ENCODE measurements at places on chromosomes 11 and 22.

DNA sequence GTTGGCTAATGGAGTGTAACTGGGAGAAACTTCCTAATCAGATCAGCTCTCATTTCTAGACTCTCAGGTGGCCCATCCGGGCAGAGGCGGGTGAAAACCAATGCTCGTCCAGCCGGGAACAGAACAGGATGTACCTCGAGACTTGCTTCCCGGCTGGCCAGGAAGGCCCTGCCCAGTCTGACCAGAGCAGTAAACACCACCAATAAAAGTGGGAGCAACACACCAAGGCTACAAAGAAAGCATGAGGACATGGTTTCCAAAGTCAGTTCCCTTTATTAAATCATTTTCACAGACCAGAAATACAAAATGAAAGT is 940 bp upstream of the TNKS1BP1 start:
- DNase-seq = no peak

DNA sequence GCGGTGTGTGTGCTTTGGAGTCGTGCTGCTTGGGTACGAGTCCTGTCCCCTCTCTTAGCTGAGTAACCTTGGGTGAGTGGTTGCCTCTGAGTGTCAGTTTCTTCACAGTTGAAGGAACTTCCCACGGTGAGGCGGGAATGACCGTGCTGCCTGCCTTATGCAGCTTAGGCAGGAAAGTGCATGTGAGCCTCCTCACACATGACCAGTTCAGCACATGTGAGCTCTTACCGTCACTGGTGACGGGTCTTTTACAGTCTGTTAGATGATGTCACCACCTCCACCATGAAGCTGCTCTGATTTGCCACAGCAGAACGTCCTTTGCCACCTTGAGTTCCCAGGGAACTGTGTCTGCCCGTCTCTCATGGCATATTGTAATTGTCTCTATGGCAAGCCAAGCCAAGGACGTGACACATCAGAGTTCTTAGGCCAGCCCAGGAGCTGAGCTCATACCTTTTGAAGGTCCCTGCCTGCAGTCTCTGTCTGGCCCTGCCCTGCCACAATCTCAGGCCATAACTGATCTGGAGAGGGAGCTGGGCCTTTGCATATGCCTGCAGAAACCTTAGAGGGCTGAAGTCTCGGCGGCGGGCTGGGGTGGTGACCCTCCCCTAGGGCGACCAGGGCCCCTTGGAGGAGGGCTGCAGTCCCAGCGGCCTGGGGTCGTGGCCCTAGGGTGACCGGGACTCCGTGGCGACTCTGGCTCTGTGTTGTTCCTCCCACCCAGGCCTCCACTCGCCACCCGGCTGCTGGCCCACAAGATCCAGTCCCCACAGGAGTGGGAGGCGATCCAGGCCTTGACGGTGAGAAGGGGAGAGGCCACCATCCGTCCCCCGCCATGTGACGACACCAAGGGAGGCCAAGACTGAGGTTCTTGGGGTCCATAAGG is 7.8 kb downstream of the GGA1 start:
- no peak for DNase-seq

DNA sequence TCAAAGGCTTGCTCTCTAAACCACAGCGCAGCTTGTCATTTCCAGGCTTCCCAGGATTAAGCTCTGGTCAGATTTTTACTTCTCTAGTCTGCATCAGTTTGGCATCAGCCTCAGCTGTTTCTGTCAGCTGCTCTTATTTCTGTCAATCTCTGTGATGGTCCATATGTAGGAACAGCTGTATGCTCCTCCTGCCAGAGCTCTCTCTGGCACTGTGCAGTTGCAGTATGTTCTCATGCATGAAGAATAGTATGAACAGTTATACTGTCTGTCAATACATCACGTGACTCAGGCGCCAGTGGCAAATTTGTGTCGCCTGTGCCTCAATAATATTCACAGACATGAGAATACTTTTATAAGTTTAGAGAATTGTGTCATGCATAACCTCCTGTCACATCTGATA is 6.7 kb downstream of the OR6M1 start:
- no peak for DNase-seq

DNA sequence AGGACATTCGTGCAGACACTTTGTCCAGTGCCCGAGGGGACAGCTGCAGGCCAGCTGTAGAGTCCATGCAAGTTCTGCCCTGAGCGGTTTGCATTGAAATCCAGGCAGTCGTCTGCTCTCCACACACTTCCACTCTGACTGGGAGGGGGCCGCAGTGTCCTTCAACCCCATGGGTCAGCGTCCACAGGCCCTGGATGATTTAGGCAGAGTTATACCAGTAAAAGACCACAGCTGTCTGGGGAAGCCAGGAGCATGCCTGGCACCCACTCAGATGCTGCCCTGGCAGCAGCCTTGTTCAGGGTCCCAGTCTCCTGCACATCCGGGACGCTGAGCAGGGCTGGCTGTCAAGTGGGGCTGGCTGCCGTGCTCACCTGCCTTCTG is 26.5 kb downstream of the KRTAP5-5 start:
- DNase-seq = no peak

- DNase-seq = no peak
Observed at GRCh38 chr11:64443001-64443400, 84.0 kb downstream of the RPS6KA4 start.

GRCh38 chr22:49850021-49850911 is 3.4 kb upstream of the ZBED4 start:
- DNase-seq = no peak

DNA sequence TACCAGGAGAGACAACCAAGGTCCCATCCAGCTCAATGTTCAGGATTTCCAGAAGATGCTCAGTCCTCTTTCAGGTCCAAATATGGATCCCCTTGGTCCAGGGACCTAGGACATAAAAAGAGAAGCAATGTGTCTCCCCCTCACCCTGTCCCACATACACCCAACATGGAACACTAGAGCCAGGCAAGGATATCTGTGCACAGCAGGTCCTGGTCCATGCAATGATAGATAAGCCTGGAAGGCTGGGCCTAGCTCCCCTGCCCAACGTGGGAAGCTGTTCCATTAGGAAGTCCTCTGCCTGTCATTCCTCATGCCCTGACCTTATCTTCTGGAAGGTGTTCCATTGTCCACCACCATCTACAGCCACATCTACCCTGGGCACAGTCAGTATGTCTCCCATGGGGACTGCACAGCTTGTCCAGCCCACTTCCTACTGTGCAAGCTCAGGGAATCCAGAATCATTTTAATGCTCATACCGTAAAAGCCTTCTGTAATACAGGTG is 1434.8 kb downstream of the TBC1D22A start:
- no peak for DNase-seq

DNA sequence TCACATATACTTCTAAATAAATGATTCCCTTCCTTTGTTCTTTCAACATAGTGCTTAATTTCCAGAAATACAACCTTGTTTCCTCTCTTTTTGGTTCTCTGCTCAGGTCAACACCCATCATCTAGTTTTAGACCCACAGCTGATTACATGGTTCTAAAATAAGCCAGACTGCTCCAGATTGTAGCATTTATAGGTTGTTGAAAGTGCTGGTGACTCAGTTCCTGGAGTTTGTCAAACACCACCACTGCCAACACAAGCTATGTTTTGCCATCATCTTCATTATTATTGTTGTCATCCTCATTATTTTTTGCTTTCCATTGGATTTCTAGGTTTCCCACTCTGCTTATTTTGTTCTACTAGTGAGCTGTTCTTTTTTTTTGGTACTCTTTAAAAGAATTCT is 22.3 kb upstream of the MMP20 start:
- no peak for DNase-seq

GRCh38 chr11:7892059-7892699 is 38.9 kb downstream of the OR10A6 start:
- no peak for DNase-seq

DNA sequence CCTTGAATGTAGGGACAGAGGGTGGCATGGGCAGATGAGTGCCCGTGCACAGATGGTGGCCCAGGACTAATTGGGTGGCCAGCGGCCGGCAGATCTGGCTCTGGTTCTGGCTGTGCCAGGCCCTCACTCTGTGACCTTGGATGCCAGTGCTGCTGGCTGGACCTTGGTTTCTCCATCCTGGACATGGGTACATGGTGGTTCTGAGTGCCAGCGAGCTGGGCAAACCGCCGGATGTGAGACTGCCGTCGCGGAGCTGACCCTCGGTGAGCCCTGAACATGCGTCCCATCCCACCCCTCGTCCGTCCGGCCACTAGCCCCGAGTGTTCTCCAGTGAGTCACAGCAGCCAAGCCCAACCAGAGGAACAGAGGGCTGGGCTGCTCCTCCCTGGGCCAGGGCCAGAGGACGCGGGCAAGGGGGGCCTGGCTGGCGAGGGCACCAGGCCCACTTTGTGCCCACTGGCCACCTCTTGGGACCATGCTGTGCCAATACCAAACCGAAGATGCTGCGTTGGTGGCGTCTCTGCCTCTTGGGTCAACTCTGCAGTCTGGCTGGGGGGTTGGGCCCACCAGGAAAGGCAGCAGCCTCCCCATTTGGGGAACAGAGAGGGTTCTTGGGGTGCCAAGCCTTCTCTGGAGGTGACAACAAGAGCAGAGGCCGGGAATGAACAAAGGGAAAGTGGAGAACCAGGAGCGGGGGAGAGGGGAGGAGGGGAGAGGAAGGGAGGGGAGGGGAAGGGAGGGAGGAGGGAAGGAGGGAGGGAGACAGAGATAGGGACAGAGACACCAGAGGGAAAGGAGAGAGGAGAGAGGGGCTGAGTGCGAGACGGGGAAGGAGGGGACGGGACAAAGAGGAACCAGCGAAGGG is 10.7 kb downstream of the LSP1 start:
- DNase-seq = peak; percentile 86

GRCh38 chr22:31550871-31551370 is 54.6 kb downstream of the SFI1 start:
- no peak for DNase-seq

- DNase-seq = no peak
Observed at GRCh38 chr11:35354644-35355043, 64.7 kb downstream of the SLC1A2 start.

- DNase-seq = no peak
Observed at GRCh38 chr11:82559609-82560008, 174.1 kb downstream of the FAM181B start.

GRCh38 chr22:45582236-45582954 is 79.7 kb downstream of the FBLN1 start:
- DNase-seq = no peak

DNA sequence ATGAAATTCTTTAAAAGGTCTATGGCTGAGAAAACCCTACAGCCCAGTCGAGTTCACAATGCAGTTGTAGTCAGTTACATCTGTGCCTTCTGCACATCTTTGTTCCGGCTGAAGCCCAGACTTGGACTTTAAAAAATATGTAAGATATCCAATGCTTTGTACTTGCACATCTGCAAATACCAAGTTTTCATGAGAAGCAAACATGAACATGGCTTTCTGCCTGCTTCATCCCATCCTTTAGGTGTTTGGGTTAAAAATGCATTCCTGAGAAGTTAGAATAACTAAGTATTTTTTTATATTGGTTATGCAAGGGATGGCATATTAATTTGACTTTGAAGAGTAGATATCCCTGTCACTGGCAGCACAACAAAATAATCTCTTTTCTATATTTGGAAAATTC is 528.4 kb downstream of the METTL15 start:
- no peak for DNase-seq

GRCh38 chr11:79021601-79022000 is 419.2 kb downstream of the TENM4 start:
- DNase-seq = no peak

GRCh38 chr11:116707746-116708145 is 65.0 kb downstream of the BUD13 start:
- DNase-seq = no peak

- no peak for DNase-seq
Observed at GRCh38 chr11:7436657-7437056, 48.6 kb upstream of the OLFML1 start.

DNA sequence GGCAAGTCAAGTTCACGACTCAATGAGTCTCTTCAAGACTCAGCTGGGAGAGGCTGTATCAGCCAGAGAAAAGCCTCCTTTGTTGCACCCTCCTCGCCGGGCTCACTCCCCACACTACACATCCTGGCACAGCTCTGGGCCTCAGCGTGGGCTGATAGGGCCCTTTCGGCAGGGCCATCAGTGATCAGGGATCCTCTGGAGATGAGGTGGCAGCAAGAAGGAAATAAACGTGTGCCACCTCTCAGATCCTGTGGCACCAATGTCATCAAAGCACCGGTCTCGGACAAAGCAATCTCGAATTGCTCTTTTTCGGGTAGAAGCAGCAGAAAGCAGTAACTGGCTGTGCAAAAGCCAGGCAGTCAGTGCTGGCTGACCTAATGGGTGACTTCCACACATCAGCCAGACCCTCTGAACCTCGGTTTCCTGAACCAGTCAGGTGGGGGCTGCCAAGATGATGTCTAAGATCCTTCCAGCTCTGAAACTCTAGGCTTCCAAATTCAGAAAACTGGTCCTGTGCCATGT is 2.1 kb downstream of the EHD1 start:
- DNase-seq = no peak

DNA sequence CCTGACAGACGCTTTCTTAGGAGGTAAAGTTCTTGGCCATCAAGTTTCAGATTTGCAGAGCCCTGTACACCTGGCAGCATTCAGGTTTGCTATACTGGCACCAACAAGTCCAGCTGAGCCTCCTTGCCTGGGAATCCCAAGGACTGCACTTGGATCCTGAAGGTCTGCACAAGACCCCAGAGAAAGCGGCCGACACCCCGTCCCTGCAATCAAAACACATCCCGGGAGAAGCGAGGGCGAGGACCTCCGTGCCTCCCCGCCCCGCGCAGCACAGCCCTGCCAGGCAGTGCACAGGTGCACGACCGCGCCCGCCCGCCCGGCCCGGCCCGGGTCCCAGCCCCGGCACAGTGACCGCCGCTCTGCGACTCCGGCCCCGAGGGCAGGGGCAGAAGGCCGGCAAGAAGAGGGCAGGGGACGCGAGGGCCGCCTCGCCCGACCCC is 559 bp downstream of the MRTFA start:
- no peak for DNase-seq

GRCh38 chr11:118055966-118056365 is 20.9 kb upstream of the TMPRSS4 start:
- DNase-seq = no peak

DNA sequence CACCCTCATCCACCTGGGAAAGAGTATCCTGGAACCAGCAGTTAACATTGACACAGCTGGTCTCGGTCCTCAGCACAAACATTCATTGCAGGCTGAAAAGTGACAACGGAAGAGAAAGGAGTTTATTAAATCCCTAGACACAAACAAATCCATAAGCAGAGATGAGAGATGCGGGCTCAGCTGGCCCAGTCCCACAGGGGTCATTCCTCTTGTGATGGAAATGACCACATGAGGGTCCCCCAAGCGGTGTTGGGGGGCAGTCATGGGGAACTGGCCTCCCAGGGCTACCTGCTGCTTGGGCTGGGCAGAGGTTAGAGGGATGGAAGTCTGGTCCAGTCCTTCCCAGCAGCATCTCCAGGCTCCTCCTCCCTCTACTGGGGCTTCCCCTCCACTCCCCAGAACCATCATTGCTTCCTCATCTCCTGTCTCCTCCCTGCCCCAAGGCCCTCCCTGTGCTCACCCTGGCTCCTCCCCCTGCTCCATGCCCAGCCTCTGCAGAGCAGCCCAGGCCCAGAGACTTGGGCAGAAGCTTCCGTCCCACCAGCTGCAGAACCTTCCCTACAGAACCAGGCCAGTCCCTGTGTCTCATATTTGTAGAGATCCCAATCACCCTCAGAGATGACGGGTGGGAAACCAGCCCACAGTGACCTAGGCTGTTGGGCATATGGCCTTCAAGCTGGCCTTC is 5.4 kb upstream of the IGLL5 start:
- DNase-seq = no peak

Measured in RWPE2 (cell line).